Gastrocnemius medialis (tissue), 4 donors: ENCODE measurements at places on chromosomes 7 and 10. TPM values are rescaled to one million over a fixed set of nuclear protein-coding genes. Genes with fewer than 3 reads are reported as not detected.
A peak's percentile ranks its signal among the peaks of the same experiment; 100 is the strongest.

The CCZ1B gene
- 18.5 TPM for total RNA-seq

The MEOX2 gene
- 4.3 TPM for total RNA-seq

The TRIL gene
- total RNA-seq: 0.85 TPM

The FOXP2 gene
- total RNA-seq: 4.9 TPM

The FUOM gene
- 3.2 TPM for total RNA-seq

The DNAJC2 gene
- total RNA-seq: 35.4 TPM

The HOXA9 gene
- total RNA-seq: 19.1 TPM

DNA sequence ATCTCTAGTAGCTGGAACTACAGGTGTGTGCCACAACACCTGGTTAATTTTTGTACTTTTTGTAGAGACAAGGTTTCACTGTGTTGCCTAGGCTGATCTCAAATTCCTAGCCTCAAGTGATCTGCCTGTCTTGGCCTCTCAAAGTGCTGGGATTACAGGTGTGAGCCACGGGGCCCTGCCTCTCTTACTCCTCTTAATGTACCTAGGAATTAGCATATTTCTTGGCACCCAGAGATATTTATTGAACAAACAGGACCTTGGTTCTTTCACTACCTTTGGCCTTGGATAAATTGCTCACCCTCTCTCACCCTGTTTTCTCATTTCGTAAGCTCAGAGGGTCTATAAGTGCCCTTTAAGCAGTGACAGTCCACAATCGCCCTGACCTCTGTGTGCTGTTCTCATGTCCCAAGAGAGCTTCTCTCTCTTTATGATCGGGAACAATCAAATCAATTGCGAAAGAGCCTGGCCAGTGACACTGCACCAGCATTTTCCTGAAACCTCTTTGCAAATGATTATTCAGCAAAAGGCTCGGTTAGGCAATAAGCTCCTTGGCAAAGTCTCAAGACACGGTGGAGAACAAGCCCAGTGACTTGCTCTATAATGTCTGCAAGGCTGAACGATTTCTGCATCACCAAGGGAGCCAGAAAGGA, 117.7 kb downstream of the APBB1IP start:
- H3K27me3 ChIP-seq: no peaks in the 10 kb centered on the region
- no peak overlapping the region for H3K27ac ChIP-seq
- peak; percentile 68 for DNase-seq
- no peaks in the 10 kb centered on the region for H3K4me1 ChIP-seq
- no peaks in the 10 kb centered on the region for H3K36me3 ChIP-seq

DNA sequence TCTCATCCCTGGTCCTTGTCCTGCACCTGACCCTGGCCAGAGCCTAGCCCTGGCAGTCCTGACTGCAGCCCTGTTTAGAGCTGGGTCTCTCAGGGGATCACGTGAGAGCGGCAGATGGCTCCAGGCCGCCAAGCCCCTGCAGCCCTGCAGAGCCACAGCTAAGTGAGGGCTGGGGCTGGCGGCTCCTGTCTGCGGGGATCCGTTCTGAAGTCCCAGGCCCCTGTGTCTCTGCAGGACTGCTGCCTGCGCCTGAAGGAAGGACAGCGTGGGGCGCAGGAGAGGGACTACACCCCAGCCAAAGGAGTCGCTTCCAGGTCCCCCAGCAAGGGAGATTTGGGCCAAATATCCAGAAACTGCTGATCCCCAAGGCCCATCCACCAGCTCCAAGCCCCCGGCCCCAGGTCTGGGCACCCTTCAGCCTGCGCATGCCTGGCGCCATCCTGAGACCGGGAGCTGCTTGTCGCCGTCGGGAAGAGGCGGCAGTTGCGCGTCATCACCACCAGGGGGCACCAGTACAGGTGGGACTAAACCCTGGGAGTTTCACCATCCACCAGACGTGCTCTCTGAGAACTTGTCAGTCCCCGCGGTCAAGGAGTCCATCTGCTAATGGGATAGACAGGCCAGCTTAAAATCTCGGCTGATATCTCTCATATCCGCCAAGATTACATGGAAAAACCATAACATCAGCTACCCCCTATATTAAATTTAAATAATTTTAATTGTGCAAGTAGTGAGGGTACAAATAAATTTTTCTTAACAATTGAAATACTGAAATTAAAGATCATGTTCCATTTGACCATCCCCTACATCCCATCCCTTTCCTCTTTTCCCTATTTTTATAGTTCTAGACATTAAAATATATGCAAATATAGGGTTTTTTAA, 25.1 kb upstream of the GHRHR start:
- no peak overlapping the region for H3K4me3 ChIP-seq
- H3K27me3 ChIP-seq: no peaks in the 10 kb centered on the region
- no peaks in the 10 kb centered on the region for H3K36me3 ChIP-seq
- H3K4me1 ChIP-seq: no peaks in the 10 kb centered on the region
- DNase-seq: peak; percentile 38
- H3K27ac ChIP-seq: no peak overlapping the region

DNA sequence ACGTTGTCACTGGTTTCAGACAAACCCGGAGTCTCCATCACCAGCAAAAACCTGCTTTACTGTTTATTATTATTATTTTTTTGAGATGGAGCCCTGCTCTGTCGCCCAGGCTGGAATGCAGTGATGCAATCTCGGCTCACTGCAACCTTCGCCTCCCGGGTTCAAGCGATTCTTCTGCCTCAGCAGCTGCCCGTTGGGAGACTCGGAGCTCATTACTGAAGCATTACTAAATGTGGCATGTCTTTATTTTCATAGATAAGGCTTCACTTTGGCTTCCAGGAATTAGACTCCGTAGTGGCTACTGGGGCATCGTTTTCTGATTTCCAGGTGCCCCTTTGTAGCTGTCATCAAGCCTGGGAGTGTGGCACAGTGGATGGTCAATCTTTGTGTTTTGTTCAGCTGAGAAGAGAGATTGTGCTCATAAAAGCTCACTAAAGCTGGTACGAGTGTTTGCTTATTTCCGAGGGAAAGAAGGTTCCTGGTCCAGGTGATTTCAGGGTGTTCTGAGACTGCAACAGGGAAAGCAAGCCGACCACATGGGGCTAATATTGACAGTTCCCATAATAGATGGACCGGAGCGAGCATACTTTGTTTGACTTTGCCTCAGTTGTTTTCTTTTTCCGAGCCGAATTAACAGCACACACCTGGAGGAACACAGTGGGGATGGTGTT, 163.1 kb downstream of the CAMK1D start:
- no peak overlapping the region for H3K27ac ChIP-seq
- H3K4me1 ChIP-seq: no peaks in the 10 kb centered on the region
- H3K4me3 ChIP-seq: no peak overlapping the region
- H3K27me3 ChIP-seq: no peaks in the 10 kb centered on the region

- no peaks in the 10 kb centered on the region for H3K36me3 ChIP-seq
- DNase-seq: no peak
Measured at GRCh38 chr7:97006055-97006815, 882 bp downstream of the DLX6 start.

DNA sequence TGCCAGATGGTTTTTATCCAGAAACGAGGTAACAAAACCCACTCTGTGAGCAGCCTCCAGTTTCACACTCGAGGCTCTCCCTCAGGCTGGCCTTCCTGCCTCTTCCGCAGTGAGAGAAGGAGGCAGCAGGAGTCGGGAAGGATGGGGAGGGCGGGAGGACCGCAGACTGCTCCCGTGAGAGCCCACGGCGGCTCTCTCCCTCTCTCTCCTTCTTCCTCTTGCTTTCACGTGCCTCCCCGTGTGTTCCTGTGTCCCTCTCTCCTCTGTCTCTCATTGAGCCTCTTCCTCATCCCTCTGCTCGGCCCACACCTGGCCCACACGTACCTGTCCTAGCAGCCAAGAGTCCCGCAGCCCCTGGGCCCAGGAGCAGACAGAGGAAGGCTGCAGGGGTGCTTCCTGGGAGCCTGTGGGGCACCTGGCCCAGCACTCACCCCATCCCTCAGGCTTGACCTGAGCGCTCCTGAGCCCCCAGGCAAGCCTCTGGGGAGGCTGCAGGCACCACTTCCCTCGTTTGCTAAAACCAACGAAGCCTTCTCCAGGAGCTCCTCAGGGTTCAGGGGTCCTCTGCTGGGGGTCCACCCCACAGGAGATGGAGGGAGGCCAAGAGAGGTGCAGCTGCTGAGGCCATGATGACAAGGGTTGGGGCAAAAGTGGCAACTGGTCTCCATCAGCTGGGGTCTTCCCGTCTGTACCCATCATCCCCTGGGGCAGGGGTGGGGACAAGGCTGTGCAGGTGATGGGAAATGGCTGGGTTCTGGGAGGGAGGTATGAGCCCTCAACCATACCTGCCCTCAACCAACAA, 13.6 kb downstream of the SPOCK2 start:
- H3K4me1 ChIP-seq: no peaks in the 10 kb centered on the region
- DNase-seq: no peak
- no peak overlapping the region for H3K27ac ChIP-seq
- H3K4me3 ChIP-seq: no peak overlapping the region
- no peaks in the 10 kb centered on the region for H3K36me3 ChIP-seq

DNA sequence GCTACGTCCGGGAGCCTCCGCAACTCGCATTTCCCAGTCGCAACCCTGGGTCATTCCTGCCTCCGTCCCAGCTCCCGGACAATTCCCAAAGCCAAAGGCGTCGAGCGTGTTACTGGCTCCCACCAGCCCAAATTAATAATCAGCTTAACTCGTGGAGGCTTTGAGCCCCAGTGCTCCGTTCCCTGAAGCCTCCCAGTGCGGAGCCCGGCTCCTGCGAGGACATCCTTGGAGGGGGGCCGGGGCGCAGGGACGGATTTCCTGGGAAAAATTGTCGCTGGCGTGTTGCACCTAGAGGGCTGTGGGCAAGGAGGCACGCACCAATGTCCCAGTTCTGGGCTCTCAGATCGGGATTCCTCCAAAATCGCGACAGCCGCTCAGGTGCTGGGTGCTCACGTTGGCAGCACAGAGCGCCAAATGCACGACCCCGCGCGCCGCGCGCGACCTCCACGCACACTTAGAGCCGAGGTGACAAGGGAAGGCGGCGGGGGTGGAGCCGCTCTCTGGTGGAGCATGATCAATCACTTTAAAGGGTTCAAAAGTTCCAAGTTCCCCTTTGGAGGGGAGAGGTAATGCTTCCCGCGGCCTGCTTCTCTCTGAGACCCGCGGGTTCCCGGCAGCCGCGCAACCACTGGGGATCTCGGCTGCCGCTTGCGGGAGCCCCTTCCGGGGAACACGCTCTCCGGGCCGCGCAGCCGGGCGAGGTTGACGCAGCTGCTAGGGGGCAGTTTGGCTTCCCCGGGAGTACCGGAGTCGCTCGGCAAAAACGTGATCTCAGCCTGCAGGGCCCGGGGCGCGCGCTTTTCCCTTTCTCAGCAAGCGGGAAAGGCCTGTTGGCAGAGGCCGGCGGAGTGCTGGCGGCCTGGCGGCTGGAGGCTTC, 25.5 kb downstream of the SKIDA1 start:
- H3K27ac ChIP-seq: no peak overlapping the region
- DNase-seq: no peak
- no peaks in the 10 kb centered on the region for H3K36me3 ChIP-seq
- H3K4me3 ChIP-seq: peak overlapping the region; percentile 45

DNA sequence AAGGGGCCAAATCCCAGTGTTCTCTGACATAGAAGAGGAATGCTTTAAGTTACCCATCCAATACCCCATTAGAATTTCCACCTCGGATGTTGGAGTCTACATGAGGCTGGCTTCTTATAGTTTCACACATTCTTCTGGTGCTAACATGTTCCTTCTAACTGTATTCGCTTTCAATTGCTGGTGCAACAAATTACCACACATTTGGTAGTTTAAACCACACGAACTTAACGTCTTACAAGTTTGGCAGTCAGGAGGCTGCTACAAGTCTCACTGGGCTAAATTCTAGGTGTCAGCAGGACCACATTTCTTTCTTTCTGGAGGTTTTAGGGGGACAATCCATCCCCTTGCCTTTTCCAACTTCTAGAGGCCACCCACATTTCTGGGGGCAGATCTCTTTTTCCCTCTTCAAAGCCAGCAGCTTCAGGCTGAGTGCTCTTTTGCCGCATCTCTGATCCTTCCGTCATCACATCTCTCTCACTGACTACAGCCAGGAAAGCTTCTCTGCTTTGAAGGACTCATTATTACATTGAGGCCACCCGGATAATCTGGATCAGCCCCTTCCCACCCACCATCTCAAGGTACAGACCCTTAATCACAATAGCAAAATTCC, 5.1 kb upstream of the MACC1 start:
- DNase-seq: no peak
- H3K4me1 ChIP-seq: no peaks in the 10 kb centered on the region
- no peak overlapping the region for H3K27ac ChIP-seq
- no peak overlapping the region for H3K4me3 ChIP-seq
- no peaks in the 10 kb centered on the region for H3K36me3 ChIP-seq
- no peaks in the 10 kb centered on the region for H3K27me3 ChIP-seq

- H3K27me3 ChIP-seq: no peaks in the 10 kb centered on the region
- H3K4me1 ChIP-seq: peaks cover 67% of the 10 kb centered on the region
- H3K4me3 ChIP-seq: no peak overlapping the region
- H3K36me3 ChIP-seq: no peaks in the 10 kb centered on the region
- H3K27ac ChIP-seq: peak overlapping the region; percentile 20
- no peak for DNase-seq
Measured at GRCh38 chr10:32317795-32318357, 29.1 kb downstream of the EPC1 start.

DNA sequence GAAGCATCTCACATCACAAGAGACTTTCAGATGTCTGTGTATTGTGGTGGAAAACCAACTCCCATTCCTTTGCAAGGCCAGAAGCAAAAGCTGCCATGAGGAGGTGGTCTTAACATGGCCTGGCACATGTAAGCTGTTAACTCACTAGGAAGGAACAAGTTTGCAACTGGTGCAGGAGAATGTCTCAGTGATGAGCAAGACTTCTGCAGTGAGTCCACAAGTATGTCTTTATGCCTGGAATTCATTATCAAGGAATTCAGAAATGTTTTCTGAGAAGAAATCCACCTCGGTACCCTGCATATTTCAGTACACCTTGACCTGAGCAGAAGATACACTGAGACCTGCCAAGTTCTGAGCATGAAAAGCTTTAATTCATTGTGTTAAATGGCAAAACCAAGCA, 1033.1 kb downstream of the NRG3 start:
- H3K4me3 ChIP-seq: no peak overlapping the region
- H3K27ac ChIP-seq: no peak overlapping the region
- no peaks in the 10 kb centered on the region for H3K4me1 ChIP-seq
- no peaks in the 10 kb centered on the region for H3K27me3 ChIP-seq
- no peaks in the 10 kb centered on the region for H3K36me3 ChIP-seq

- H3K27me3 ChIP-seq: no peaks in the 10 kb centered on the region
- no peak for DNase-seq
- no peak overlapping the region for H3K4me3 ChIP-seq
- no peaks in the 10 kb centered on the region for H3K4me1 ChIP-seq
- no peak overlapping the region for H3K27ac ChIP-seq
Measured at GRCh38 chr10:120266022-120266421, 191.0 kb upstream of the PLPP4 start.

GRCh38 chr10:63219749-63220148, 86.6 kb downstream of the NRBF2 start:
- H3K27me3 ChIP-seq: no peaks in the 10 kb centered on the region
- DNase-seq: no peak
- no peaks in the 10 kb centered on the region for H3K36me3 ChIP-seq
- H3K4me3 ChIP-seq: no peak overlapping the region
- H3K27ac ChIP-seq: no peak overlapping the region

- H3K27ac ChIP-seq: no peak overlapping the region
- no peaks in the 10 kb centered on the region for H3K36me3 ChIP-seq
- no peak for DNase-seq
- no peak overlapping the region for H3K4me3 ChIP-seq
- H3K27me3 ChIP-seq: no peaks in the 10 kb centered on the region
Measured at GRCh38 chr10:118523775-118524174, 71.7 kb downstream of the PRLHR start.
